NCI-H69 (cell line): ENCODE measurements at places on chromosomes 4 and X.

GRCh38 chrX:53930515-53931380 lies 113.5 kb downstream of the PHF8 start:
- no peak for DNase-seq

DNA sequence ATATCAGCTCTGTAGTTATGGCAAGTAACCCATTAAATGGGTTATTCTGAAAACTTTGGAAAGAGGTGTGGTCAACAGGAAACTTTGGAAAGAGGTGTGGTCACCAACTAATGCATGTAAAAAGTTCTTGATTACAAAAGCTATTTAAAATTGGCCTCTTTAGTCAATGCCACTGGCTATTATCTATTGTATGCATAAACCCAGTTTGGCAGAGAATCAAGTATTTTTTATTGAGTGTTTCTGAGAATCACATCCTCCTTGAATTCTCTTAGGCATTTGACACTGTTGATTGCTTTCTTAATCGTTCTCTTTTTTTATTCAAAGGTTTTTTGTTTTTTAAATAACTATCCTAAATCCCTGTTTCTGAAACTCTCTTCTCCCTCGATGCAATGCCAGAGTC lies 7.5 kb downstream of the P2RY4 start:
- DNase-seq: no peak

- DNase-seq: no peak
Measured at GRCh38 chr4:138445098-138445497, 202.9 kb upstream of the SLC7A11 start.

- no peak for DNase-seq
Measured at GRCh38 chr4:13903901-13904300, 276.4 kb upstream of the BOD1L1 start.

- peak; percentile 61 for DNase-seq
Measured at GRCh38 chr4:23614284-23614892, 275.5 kb downstream of the PPARGC1A start.

DNA sequence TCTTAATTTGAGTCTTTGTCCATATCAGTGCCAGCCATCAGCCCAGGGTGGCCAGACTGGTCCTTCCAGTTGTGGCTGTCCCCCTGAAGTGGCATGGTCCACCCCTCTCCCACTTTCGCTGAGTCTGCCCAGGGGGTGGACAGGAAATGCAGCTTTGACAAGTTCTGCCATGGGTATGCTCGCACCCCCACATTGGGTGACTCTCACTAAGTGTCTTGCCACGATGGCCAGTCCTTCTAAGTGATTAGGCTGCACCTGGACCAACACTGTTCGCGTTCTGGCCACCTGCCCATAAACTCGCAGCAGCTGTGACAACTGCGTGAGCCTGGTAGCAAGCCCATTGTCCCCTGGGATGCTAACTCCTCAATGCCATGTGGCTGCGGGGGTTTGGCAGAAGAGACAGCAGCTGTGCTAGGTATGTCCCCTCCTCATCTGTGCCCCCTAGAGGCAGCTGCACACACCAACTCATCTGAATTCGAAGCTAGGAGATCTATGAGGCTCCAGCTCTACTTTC lies 10.0 kb upstream of the LNX1 start:
- peak; percentile 96 for DNase-seq

DNA sequence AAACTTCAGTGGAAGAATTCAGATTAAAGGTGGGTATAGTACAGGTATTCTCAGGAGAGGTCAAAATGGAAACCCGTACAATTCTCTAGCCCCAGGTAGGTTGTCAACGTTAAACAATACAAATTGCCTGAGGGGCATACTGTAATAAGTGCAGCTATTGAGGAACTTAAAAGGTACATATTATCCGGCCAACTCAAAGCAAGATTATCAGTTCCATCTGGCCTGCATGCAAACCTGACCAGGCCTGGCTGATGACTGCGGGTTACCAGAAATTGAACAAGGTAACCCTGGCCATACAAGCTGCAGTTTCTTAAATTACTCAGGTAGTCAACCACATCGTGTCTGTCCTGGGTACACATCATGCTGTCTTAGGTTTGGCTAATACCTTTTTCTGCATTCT lies 12.3 kb upstream of the ZNF630 start:
- DNase-seq: peak; percentile 46

- DNase-seq: no peak
Measured at GRCh38 chrX:8721536-8721935, 10.4 kb downstream of the ANOS1 start.

DNA sequence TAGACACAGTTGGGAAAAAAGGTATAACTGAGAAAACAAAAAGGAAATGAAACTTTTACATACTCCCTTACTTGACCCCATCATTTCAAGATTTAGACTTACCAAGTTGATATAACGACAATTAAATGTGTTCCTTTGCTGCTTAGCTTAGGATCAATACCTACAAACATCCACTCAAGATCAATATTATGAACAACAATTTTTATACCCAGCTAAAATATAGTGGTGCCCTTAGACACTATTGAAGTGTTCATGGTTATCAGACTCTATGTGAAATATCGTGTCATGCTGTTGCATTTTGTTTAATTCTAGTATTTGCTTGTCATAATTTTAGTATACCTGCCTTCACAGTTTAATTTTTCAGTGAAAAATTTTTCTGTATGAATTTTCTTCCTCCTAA lies 4.2 kb downstream of the ARSH start:
- DNase-seq: no peak

DNA sequence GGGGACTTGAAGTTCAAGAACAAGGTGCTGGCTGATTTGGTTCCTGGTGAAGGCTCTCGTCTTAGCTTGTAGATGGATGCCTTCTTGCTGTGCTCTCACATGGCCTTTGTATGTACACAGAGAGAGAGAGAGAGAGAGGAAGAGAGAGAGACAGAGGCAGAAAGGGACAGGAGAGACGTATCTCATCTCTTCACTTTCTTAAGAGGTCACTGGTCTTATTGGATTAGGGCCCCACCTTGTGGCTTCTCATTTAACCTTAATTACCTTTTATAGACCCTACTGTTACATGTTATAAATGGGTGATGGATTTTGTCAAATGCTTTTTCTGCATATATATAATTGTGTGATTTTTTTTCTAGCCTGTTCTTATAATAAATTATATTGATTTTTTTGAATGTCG lies 1444.2 kb downstream of the ADGRL3 start:
- DNase-seq: peak; percentile 60

DNA sequence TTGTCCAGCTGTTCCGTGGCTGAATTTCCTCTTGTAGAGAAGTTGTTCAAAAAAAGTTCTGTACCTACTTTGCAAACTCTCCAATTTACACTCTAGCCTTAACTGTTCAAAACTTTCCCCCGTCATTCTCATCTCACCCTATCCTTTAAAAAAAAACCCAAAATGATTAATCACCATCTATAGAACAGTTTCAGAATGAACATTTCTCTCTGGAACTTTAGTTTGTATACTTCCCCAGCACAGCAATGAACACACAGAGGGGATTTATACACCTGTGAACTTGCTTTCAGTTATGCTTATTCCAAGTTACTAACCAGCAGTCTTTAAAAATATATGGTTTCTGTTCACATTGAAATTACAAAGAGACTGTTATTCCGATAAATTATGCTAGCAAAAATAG lies 1.2 kb downstream of the GEMIN8 start:
- DNase-seq: peak; percentile 11

- DNase-seq: peak; percentile 84
Measured at GRCh38 chrX:100745806-100746537, 14.1 kb upstream of the SYTL4 start.

DNA sequence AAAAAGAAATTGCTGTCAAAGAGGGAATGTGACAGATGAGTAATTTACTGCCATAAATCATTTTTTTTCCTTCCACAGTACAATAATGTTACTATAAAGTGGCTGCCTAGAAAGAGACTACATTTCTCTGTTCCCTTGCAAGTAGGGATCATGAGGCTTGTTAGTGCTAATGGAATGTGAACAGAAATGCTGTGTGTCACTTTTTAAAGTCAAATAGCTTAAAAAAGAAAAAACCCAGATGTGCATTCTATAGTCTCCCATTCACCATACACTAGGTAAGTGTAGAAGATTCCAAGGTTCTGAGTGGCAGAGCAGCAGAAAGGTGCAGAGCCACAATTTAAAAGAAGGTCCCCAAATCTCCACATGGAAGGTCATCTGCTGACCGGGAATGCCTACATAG lies 328.4 kb downstream of the CAMK2D start:
- no peak for DNase-seq

DNA sequence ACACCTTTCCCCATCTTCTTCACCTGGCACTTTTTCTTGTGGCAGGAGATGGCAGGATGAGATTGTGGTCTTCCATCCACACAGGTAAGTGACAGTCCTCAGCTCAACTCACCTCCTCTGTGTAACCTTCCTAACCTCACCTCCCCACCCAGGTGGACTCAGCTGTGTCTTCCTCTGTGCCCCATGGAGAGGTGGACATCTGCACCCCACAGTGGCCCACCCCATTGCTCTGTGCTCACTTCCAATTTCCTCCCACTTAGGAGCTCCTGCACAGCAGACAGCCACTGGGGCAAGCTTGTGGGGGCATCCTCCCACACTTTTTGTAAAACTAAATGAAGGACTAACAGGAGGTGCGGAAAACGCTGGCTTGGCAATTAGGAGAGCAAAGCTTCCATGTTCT lies 61.6 kb downstream of the MSX1 start:
- no peak for DNase-seq

DNA sequence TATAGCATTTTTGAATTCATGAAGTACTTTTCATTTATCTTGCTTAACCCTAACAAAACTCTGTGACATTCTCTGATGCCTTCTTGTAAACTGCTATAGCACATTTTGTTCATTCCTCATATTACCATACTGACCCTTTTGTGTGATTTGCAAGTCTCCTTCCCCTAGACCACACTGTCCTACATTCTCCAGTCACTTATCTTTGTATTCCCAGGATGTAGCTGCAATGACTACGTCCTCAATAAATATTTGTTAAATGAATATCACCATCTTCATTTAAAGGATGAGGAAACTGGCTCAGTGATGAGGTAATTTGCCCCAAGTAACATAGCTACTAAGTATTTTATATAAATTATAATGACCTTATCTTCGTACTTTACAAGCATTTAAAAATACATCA lies 11.9 kb downstream of the HUWE1 start:
- DNase-seq: no peak

GRCh38 chr4:1479454-1479853 lies 73.2 kb upstream of the NKX1-1 start:
- DNase-seq: no peak

GRCh38 chr4:1297456-1298325 lies 8.0 kb downstream of the MAEA start:
- no peak for DNase-seq

- no peak for DNase-seq
Measured at GRCh38 chrX:17072721-17073230, 126.3 kb downstream of the REPS2 start.

DNA sequence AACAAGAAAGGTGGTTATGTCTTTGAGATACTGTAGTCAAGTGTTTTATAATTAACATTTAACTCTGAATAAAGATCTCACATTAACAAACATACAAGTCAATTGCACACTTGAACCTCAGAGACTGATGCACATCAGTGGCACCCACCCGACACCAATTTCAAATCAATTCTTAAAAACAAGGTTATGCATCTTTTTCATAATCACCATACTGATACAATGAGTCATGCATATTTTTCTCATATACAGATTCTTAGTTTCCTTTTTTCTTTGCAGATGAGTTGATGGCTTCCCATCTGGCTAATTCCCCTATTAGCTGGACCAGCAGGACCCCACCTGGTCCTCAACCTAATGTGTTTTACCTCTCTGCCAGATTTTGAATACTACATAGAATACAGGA lies 136.2 kb upstream of the RPL34 start:
- peak; percentile 37 for DNase-seq

DNA sequence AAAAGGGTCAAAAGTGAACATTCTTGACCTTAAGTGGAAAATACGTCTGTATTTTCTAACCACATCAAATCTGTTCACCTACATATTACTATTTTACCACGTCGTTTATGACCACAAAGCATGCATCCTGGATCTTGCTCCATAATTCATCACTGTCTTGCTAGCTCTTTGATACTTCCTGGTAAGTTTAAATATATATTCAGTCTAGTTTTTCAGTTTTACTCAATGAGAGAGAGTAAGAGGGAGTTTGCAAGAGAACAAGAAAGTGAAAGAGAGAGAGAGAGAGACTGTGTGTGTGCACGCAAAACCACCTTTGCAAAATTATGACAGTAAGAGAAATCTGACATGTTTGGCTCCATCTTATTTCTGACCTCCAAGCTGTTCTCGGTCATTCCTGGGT lies 173.7 kb upstream of the GALNTL6 start:
- DNase-seq: no peak

- no peak for DNase-seq
Measured at GRCh38 chrX:149157976-149158375, 347.1 kb downstream of the IDS start.

DNA sequence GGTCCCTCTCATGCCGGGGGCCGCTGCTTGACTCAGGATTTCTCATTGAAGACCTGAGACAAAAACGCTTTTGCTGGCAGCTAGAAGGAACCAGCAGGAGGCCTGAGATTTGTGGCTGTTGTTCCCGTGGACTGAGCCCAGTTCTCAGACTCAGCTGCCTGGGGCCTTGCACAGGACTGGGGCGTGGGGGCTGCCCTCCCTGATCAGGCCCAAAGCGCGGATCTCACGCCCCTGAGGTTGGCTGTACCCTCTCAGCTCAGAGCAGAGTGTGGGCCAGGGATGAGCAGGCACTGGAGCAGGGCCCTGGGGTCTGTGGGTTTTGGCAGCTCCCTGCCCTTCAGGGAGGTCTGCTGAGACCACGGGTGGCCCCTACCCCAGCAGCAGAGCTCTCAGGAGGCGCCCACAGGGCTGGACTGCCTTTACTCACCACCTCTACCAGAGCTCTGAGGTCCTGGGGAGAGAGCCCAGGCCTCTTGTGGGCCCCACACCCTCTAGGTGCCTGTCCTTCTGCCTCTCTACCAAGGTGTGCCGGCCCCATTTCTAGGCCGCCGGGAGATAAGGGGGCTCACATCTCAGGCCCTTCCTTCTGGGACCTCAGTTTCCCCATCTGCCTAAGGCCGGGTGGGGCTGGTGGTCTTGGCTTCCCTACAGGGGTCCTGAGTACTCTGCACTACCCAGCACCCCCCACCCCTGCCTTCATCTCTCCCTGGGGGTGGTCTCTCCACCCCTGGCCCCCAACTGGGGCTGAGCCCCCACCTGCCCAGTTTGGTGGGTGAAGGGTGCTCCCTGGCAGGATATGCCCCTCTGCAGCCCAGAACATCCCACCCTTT lies 5.6 kb downstream of the MSANTD1 start:
- no peak for DNase-seq

- peak; percentile 64 for DNase-seq
Measured at GRCh38 chrX:149711545-149712236, at the start of gene MAGEA11. MAGEA11 (plus strand) TSS chrX:149712060; CDS start chrX:149713160, 1,100 bp downstream.

- DNase-seq: peak; percentile 11
Measured at GRCh38 chr4:3858046-3858730, 92.0 kb downstream of the ADRA2C start.

DNA sequence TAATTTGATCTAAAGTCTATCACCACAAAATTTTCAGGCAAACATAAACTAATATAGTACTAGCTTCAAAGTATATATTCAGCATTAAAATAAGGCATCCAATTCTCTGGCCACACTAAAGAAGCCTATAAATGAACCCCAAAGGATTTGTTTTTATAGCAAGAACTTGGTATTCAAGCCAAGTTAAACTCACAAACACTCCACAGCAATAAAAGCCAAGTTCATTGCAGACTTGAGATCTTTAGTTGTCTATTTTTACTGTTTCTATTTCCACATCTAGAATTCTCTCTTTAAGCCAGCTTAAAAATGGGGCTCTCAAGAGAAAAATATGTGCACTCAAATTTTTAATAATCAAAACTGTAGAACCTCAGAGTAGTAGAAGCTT lies 51.1 kb downstream of the WDFY3 start:
- no peak for DNase-seq
